ENCODE measurements at places on chromosomes 1 and 21.
A peak's percentile ranks its signal among the peaks of the same experiment; 100 is the strongest.

GRCh38 chr21:42414928-42415769 is 11.4 kb downstream of the UBASH3A start:
- DNase-seq = peak; percentile 76

DNA sequence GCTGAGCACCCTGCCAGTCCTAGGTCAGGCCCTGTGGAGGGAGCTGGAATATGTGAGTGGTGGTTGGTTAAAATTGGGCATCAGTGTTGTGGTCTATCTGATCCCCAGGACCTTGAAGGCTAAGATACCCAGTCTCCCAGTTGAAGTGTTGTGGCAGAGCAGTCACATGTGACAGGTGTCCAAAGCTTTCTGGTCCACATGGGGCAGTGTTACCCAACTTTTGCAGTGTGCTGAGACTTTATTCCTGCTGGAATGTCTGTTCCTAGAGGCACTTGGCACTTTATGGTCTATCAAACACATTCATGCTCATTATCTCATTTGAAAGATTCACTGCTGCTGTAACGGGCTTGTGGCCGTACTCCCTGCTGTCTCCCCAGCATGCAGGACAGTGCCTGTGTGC is 21.0 kb upstream of the LORICRIN start:
- DNase-seq = no peak

DNA sequence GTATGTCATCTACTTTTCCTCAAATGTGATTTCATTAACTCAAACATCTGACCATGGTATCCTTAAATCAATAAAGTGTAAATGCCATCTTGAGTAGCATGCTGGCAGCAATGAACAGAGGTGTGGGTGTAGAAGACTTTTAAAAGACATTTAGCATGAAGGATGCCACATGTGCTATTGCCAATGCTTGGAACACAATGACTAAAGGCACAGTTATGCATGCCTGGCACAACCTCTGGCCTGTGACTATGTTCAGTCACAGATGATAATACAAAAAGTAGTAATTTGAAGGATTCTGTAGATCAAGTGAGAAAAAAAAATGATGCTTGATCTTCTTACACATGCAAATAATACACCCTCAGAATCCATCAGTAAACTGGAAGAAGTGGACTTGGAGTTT is 938.9 kb upstream of the ADGRL4 start:
- DNase-seq = no peak

DNA sequence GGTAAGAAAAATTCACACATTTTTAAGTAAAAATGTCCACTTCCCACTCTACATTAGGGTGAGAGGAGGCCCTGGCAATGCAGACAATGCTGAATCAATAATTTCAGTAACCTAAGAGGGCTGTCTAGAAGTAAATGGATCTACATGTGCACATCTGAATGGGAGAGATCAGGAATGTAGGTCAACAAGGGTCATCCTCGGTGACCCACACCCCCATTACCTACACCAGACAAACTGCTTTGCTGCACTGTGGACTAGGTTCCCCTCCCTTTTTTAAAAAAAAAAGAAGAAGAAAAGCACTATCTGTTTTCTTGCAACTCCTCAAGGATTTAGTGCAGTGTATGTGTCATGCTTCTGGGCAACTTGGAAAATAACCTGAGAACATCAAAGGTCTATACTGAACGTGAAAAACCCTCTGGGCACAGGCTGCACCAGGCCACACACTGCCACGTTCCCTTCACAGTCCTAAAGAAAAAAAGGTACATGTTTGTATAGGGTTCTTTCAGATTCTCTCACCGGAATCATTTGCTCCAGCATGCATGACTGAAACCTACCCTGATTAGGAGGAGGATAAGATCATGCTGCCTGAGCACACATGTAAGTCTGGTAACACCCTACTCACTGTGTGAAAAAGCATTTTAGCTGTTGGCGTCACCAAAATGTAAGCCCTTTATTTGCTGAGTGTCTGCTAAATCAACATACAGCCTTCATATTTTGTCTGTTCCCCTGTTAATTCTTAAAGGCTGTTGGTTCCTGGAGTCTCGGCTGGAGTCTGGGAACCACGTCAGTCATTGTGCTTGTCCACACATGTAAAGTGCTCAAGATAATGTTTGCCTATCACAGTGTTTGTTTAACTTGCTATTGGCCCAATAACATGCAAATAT is 341.0 kb downstream of the SMYD3 start:
- DNase-seq = no peak

GRCh38 chr1:221724931-221725605 is 16.8 kb downstream of the DUSP10 start:
- no peak for DNase-seq

DNA sequence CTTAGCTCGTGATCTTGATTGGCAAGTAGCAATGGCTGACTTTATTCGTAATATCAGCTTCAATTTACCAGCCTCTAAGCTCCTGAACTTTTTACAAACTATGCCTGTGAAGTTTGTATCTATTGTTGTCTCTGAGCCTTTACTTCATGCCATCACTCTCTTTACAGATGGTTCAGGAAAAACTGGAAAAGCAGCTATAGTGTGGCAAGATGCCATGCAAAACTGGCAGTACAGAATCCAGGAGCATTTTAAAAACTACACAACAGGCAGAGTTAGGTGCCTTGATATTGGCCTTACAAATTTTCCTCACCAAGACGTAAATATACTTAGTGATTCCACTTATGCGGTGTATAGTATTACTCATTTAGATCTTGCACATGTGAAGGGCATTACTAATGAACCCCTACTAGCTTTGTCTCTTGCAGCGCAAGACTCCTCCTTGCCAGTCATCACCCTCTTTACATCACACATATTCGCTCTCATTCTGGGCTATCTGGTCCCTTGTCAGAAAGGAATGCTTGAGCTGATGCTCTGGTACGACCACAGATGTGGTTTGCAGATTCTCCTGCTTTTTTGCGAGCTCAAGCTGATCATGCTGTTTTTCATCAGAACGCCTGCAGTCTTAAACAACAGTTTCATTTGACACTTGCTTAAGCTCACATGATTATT is 36.3 kb downstream of the CLCA1 start:
- no peak for DNase-seq

GRCh38 chr1:15153842-15154479 is 414 bp downstream of the TMEM51 start:
- DNase-seq = peak; percentile 68

DNA sequence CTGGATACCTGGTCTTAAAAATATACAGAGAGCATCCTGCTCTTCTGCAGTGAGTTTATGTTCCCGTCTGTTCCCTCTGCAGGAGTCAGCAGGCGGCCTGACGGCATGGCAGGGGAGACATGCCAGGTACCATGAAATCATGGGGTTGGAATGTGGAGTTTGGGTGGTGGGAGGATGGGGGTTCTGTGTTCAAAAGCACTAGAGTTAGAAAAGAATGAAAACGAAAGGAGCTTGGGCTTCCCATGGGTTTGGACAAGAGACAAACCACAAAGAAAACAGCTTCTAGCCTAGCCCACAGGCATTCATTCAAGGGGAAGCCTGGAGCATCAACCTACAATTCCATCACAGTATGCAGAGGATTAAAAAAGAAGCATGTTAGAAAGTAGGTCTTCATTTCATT is 59.9 kb downstream of the WARS2 start:
- DNase-seq = no peak

- DNase-seq = no peak
Measured at GRCh38 chr1:21933397-21934248, 3.5 kb downstream of the HSPG2 start.

GRCh38 chr1:59751801-59752200 is 62.9 kb upstream of the HOOK1 start:
- DNase-seq = no peak

- no peak for DNase-seq
Measured at GRCh38 chr1:26684763-26685508, 10.9 kb upstream of the ARID1A start.

- DNase-seq = no peak
Measured at GRCh38 chr1:58833166-58833565, 49.3 kb upstream of the JUN start.

DNA sequence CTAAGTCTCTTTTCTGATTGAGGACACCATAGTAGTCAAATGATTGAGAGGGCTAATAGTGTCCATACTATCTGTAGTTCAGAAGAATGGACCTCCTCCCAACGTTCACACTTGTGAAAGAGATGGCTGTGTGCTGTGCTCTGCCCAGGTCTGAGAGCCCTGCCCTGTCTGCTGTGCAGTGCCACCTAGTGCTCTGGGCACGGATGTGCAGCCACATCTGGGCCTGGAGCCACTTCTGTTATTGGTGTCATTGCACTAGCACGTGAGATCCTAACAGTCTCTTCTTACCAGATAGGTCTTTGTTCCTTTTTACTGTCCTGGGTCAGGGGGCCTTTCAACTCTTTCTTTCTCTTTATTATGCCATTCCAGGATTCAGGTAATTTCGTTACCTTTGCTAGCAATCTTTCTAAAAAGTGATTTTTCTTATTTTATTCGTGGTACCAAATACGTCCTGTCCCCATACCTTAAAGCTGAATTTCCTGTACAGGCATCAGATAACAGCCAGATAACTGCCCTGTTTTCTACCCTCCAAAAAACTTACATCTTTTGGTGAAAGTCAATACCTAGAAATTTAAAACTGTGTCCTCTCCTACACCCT is 21.7 kb downstream of the INTS3 start:
- DNase-seq = peak; percentile 76

DNA sequence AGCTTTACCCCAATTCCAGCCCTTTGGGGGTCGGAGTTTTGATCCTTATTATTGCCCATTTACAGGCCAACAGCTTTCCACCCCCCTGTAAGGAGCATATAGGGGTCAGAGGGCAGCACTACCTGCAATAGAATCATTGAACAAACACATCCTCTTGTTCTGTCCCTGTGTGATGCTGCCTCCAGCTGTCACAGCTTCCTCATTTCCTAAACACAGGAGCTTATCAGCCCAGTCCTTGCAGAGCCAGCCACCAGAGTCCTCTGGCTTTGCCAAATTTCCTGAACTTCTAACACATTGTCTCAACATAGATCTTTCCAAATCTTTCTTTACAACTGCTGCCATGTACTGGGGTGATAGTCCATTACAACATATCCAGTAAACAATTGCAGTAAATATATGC is 32.8 kb upstream of the PTBP2 start:
- no peak for DNase-seq

GRCh38 chr1:36981771-36982622 is 52.3 kb downstream of the GRIK3 start:
- no peak for DNase-seq

- no peak for DNase-seq
Measured at GRCh38 chr21:20617130-20617529, 381.1 kb upstream of the NCAM2 start.

DNA sequence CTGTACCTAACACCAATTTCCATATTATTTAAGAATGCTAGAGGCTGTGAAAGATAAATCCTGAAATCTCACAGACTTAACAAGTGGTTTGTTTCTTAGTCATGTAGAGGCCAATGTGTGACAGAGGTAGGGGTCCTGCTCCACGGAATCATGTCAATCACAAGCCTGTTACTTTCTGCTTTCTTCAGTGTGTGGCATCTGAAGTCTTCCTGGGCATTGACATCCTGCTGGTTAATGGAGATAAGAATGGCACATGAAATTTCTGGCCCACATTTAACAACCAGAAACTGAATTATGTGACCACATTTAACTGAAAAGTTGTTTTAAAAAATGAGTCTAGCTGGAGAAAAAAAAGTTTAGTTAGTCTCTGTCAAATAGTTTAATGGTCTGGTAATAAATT is 68.3 kb upstream of the PLA2G4A start:
- no peak for DNase-seq

- no peak for DNase-seq
Measured at GRCh38 chr1:161502641-161503393, 2.4 kb upstream of the FCGR2A start.

- DNase-seq = no peak
Measured at GRCh38 chr1:12111741-12112140, 48.6 kb downstream of the TNFRSF8 start.

- DNase-seq = no peak
Measured at GRCh38 chr1:234720709-234721441, 110.9 kb upstream of the IRF2BP2 start.

DNA sequence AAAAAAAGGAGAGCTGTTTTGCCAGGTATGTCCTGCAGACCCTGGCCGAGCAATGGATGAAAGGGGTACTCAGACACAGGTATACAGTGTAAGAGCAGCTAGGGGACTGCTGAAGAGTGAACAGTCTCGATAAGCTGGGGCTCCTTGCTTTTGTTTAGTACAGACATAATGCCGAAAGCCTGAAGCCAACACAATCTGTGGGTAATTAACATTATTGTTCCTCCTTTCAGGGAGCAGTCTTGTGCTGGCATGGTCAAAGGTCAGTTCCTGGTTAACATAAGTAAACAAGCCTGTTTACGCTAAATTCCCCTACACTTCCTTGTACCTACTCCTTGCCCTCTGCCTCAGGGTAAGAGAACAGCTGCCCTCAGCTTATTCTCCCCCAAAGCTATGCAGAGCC is 272.3 kb upstream of the ST6GALNAC5 start:
- DNase-seq = no peak

DNA sequence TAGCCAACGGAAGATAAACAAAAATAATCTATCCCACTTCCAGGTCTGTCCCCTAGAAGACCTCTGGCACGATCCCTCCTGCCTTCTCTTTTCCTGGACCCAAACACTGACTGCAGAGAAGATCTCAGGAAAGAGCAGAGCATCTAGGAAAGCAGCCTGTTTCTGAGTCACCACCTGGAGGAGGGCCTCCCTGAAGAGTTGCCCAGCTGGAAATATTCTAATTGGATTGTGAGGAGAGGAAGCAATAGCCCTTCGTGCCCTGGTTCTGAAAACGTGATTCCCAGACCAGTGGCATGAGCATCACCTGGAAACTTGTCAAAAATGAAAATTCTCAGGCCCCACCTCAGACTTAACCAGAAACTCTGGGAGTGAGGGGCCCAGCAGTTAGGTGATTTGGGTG is 411.1 kb downstream of the SETD4 start:
- DNase-seq = no peak

- DNase-seq = no peak
Measured at GRCh38 chr21:43001316-43001715, 27.0 kb downstream of the PKNOX1 start.

- no peak for DNase-seq
Measured at GRCh38 chr1:29783508-29784275, 547.4 kb downstream of the PTPRU start.

GRCh38 chr21:40733024-40733397 is 113.9 kb downstream of the DSCAM start:
- no peak for DNase-seq

DNA sequence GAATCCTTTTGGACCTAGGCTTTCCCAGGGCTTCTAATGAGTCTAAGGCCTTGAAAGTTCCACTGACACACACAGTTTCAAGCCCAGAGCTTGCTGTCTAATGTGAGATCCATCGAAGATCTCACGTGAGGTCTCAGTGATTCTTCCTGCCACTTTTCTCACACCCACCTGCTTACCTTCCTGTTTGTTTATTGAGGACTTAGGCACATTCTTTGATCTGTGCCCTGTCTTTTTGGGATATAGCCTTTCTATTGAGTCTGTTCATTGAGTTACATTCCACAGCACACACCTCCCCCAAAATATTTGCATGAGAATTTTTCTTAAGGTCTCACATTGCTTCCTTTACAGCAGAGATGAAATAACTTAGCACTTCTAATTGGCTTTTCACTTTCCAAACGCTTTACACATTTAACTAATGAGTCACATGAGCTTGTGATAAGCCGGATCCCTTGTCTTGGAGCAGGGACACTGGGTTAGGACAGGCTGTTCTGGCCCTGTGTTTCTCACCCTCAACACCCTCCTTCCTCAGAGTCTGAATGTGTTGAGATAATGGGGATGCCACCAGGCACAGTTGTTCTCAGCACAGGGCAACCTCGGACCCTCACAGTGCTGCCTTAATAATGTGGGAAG is 288.3 kb downstream of the TM2D1 start:
- DNase-seq = no peak
